ENCODE measurements at places on chromosomes 7 and 10.

DNA sequence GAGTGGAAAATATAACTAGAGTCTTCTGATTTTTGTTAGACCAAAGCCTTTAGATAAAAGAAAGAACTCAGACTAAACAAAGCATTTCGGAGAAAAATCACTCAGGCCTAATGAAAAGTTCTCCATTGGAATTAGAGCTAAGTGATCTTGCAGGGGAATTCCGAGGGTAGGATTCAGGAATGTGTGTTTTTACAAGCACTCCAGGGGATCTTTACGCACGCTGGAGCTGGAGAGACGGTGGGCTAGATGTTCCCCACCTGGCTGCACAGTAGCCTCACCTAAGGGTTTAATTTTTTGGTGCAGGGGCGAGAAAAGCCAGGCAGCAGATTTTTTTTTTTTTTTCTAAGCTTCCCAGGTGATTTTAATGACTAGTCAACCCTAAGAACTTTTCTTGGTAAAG, 7.9 kb upstream of the PAPSS2 start:
- no peak for DNase-seq

GRCh38 chr7:22669692-22670421, 57.1 kb upstream of the IL6 start:
- DNase-seq: no peak

- DNase-seq: no peak
These were observed 384.7 kb downstream of the MDFIC start for GRCh38 chr7:115306586-115306985.

DNA sequence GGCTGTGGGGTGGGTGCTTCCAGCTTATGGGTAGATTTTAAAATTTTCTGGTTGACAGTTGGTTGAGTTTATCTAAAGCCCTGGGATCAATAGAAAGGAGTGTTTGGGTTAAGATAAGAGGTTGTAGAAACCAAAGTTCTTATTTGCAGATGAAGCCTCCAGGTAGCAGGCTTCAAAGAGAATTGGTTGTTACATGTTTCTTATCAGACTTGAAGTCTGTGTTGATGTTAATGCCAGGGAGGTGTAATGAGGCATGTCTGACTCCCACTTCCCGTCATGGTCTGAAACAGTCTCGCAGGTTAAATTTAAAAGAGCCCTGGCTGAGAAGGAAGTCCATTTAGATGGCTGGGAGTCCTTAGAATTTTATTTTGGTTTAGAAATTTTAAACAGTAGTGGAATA, 165.2 kb upstream of the TMEM72 start:
- DNase-seq: no peak

- no peak for DNase-seq
These were observed 141.1 kb downstream of the CDK14 start for GRCh38 chr7:90736968-90737939.

DNA sequence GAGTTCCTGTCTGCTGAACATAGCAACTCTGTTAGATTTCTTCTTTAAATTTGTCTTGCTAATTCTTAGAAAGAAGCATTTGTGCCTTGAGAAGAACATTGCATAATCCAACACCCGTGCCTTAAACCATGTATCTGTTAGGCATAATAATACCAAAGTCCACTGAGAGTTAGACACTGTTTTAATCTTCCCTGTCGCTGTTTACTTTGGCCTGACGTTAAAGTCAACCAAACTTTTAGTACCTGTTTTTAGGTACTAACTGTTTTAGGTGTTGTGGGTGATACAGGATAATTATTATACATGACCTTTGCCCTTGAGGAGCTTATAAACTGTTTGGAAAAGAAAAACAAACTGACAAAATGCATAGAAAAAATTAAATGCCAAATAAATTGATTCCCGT, 43.6 kb downstream of the KLHDC10 start:
- no peak for DNase-seq

GRCh38 chr7:74332373-74333176, 43.4 kb downstream of the CLIP2 start:
- no peak for DNase-seq

DNA sequence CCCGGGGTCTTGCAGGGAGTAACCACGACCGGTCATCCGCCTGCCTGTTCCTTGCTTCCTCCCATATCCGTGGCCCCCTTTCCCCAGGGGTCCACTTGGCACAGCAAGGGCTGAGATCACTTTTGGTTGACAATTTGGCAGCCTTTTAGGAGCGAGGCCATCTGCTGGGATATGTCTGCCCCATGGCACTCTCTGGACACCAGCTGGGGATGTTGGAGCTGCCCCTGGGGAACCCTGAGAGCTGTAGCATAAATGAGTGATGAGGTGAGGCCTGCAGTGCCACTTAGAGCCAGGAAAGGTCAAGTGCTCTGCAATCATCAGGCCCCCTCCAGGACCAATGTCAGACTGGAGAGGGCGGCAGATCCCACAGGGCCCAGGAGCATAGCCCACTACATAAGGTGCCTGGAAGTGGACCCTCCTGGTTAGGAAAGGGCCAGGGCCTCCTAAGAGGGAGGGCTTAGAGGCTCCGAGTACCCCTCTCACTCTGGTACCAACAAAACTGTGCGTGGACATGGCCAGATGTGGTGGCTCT, 92.1 kb downstream of the HIP1 start:
- no peak for DNase-seq

DNA sequence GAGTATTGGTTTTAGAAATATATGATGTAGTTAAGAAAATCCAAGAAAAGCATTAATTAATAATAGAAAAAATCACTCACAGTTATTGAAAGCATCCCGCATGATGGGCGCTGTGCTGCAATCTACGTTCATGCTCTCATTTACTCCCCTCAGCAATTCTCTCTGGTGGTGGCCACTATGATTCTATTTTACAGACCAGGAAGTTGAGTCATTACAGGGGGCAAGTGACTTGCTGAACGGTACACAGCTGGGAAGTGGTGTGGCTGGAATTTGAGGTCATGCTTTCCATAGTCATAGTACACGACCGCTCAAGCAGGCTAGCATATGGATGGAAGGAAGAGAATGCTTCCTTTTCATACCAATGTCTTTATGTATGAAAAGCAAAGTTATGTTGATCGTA, 117.4 kb downstream of the TES start:
- DNase-seq: no peak

- peak; percentile 55 for DNase-seq
These were observed 37.9 kb upstream of the RASGEF1A start for GRCh38 chr10:43304687-43305333.

Data from activated T-helper 9 cell treated with anti-CD3 and anti-CD28 coated beads, Interleukin-2, amount 50 U/mL, for 16 hours (primary cell).